ENCODE measurements at places on chromosomes 3 and 15.

DNA sequence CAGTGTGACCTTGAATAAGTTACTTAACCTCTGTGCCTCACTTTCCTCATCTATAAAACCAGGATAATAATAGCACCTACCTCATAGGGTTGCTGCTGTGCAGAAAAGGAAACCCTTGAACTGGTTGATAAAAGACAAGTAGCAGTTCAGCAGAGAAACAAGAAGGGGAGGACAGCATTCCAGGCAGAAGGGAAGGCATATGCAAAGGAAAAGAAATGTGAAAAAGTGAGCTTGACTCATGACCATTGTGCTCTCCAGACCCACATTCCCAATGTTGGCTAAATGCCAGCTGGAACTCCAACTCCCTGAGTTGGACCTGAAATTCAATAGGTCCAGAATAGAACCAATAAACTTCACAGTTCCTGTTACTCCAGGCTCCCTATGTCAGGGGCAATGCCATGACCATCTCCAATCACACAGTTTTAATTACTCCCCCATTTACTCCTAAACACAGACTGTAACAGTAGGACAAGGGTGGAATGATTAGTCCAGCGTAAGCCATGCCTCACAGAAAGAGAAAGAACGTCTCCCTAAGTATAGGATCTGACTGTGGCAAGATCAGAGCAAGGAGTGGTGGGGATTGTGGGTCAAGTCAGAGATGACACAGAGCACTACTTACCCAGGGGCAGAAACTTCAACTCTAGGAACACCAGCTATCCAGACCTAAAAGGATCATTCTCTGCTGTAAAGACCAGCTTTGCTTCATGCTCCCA is 26.9 kb downstream of the PRKAR2A start:
- no peak for DNase-seq

DNA sequence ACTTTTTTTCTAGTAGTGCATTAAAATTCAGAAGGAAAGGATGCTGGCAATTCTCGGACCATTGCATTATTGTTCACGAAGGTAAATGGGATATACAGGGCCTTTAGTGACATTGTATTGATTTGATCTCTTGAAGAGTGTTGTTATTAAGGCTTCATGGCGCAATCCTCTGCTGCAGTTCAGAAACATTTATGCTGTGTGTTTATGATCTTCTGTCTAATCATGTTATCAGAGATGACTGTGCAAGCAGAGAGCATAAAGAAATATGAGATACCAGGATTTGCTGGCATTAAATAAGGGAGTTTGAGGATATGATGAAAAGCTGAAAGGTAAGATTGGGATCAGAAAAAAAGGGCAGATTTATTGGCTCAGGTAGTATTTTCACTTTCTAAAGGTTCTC is 180.6 kb downstream of the EPHA6 start:
- DNase-seq: no peak

GRCh38 chr3:108804966-108805365 is 17.6 kb upstream of the TRAT1 start:
- DNase-seq: no peak

- DNase-seq: no peak
Observed at GRCh38 chr3:52026041-52026440, 30.3 kb downstream of the DUSP7 start.

- DNase-seq: no peak
Observed at GRCh38 chr3:194328053-194328657, 23.0 kb downstream of the CPN2 start.

DNA sequence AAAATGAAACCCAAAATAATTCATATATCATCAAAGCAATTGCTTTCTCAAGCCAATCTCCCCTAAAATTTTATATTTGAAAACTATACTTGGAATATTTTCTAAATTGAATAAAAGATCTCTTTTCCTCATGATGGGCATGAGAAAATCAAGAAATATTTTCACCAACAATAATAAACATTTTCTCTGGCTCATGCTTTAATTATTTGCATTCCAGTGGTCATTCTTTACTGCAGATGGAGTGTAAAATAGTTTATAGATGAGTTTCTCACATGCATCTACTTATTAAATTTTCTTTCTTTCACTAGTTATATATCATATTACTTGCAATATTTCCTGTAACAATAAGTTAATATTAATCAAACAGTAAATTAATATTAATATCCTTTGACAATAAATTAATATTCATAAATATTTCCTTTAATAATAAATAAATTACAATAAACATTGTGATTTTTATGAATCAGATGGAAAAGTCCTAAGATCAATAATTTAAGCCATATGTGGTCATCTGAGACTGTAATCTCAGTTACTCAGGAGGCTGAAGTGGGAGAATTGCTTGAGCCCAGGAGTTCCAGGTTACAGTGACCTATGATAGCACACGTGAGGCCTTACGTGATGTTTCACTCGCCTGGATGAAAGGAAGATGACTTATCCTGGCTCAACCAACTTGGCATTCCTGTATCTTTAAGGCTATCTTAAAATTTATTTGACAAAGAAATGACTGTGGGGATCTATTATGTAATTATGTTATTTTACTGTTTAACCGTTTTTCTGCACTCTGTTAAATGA is 958.8 kb downstream of the ZPLD1 start:
- no peak for DNase-seq

DNA sequence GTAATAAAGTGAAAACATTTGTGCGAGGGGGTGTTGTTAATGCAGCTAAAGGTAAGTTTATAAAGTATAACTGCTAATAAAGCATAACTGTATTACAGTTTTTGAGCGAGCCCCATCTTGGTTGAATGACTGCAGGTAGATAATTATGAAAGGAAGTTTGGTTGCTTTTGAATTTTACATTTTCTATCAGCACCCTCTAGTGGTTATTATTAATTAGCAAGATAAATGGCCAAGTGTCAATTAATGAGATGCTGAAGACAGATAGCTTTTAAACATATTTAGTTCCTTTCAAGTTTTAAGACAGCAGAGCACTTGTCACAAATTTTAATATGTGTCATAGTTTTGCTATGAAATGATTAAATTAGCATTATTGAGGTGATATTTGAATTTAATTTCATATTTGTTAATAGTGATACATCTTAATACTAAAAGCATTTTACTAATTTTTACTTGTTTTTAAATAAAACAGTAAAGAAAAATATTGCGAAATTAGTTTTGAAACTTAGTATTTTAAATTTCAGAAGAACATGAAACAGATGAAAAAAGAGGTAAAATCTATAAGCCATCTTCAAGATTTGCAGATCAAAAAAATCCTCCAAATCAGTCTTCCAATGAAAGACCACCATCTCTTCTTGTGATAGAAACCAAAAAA is 15.1 kb downstream of the U2SURP start:
- no peak for DNase-seq

GRCh38 chr3:194588741-194589140 is 44.5 kb downstream of the TMEM44 start:
- no peak for DNase-seq

GRCh38 chr3:12334786-12335185 is 45.9 kb downstream of the PPARG start:
- no peak for DNase-seq

- no peak for DNase-seq
Observed at GRCh38 chr3:126952261-126952982, 30.5 kb upstream of the PLXNA1 start.

- DNase-seq: no peak
Observed at GRCh38 chr3:32381922-32382321, 9.7 kb upstream of the CMTM7 start.

DNA sequence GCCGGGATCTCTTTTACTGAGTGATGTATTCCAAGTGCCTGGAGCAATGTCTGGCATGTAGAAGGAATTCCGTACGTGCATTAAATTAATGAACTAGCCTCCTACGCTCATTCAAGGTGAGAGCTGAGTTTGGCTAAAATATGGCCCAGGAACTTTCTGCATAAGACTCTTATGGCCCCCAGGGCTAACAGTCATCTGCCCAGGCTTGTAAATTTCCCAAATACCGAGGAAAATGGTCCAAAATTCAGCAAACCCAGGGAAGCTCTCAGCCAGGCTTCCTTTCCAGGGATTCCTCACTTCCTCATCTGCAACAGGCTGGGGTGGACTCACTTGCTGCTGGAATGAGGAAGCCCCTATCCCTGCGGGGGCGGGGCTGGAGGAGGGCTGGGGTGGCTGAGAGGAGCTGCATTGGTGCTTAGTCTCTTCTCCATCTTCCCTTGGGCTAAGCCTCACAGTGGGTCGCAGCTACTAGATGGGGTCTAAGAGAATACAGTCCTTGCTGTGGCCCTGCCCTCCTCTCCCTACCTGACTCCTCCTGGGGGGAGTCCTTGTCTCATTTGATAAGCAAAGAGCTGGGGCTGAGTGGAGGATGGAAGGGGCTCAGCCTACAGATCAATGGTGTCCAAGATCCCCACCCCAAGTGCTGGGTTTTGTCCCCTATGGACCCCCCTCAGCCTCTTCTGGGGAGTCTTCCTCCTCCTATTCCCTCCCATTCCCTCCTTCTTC is 28.5 kb upstream of the APOD start:
- no peak for DNase-seq

GRCh38 chr3:172466553-172467130 is 18.4 kb upstream of the GHSR start:
- DNase-seq: no peak

DNA sequence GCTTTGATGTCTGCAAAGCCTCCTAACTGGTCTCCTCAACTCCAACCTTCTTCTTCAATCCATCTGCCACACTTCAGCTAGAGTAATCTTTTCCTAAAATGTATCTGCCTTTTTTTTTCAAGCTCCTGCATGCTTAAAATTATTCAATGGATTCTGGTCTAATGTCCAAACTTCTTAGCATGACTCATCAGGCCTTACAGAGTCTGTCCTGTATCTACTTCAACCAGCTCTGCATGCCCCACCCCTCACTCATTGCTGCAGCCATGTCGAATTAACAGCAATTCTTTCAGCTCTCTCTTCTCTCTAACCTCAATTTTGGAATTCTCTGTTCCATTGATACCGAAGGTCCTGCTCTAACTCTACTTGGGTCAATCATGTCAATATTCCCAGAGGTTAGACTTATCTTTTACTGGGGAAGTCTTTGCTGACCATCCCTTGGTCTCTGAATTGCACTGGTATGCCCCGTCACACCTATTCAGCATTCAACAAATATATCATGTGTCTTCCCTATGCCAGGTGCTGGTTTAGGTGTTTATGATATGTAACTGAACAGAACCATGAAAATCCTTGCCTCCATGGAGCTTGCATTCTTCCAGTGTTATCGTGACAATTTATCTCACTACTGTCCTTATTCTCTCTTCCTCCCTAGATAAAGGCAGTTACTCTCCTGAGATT is 88.5 kb upstream of the NANOGP8 start:
- no peak for DNase-seq

GRCh38 chr3:168053115-168053514 is 42.6 kb downstream of the GOLIM4 start:
- DNase-seq: no peak

DNA sequence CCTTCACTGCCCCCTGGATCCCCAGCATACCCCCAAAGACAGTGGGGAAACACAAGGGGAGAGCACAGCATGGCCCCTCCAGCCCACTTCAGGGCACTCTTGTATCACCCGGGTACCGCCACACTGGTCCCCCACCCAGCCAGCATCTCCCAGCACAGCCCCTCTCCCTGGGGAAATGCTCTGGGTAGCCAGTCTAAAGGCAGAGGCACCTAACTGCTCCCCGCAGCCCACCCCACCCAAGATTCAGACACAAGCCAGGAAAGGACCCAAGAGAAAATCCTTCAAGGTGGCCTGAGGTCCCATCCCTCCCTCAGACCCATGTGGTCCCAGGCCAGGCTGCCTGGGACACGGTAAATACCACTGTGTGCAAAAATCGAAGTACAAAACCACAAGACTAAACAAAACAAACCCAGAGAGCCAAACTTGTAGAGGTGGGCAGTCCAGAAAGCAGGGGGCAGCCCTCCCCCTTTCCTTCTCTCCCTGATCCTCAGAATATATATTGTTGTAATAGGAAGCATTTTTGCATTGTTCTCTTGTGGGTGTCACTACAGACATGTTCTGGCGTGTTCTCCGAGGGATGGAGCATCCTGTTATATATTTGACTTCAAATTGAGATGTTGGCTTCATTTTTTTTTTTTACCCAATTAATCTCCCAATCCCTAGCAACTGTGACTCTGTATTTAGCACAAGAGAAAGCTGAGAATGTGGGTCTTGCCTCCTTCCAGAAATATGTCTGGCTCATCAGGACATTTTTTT is 51.7 kb downstream of the GRIP2 start:
- no peak for DNase-seq

GRCh38 chr3:184543843-184544512 is 17.6 kb upstream of the EPHB3 start:
- DNase-seq: peak; percentile 55

- DNase-seq: no peak
Observed at GRCh38 chr15:101489237-101489598, 289 bp downstream of the PCSK6 start.

DNA sequence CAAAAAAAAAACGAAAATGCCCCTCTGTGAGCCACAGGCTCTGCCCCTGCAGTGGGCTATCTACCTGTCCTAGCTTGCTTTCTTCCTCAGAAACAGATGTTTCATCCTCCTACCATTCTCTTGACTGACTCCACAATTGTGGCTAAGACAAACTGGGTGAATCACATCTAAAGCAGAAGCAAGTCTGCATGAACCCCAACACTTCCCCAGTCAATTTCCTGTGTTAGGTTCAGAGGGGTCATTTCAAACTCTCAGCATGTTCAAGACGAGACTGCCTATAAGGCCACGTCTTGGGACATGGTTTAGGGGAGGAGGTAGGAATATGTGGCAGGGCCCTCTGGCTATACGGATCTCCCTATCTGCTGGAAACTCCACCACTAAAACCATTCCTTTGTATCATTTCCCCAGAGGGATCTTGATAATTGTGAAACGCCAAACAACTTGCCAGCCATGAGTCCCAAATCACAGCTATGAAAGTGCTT is 28.6 kb upstream of the ANKDD1A start:
- no peak for DNase-seq

GRCh38 chr3:32956750-32957570 is 5.5 kb downstream of the CCR4 start:
- no peak for DNase-seq

- DNase-seq: no peak
Observed at GRCh38 chr3:24460974-24461373, 33.7 kb downstream of the THRB start.

- DNase-seq: no peak
Observed at GRCh38 chr15:70186152-70186551, 88.4 kb upstream of the TLE3 start.

- DNase-seq: no peak
Observed at GRCh38 chr3:172307141-172307560, 141.1 kb downstream of the GHSR start.

DNA sequence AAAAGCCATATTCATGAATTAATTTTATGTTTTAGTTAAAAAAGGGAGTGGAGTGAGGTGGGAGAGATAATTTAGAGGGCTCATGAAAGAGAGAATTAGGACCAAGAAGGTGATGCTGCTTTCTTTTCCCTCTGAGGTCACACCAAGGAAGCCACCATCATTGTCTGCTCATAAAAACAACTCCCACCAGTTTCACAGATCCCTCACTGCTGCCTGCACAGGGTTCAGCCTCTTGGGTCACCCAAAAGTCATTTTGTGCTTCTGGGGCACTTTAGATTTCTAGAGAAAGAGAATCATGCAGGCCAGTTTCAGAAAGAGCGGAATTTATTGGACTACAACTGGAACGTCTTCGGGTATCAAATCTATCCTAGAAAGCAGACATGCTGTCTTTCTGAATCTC is 241.4 kb upstream of the EOMES start:
- DNase-seq: no peak

- no peak for DNase-seq
Observed at GRCh38 chr3:72907731-72908620, 20.1 kb downstream of the GXYLT2 start.

All from stimulated activated CD8-positive, alpha-beta memory T cell treated with anti-CD3 and anti-CD28 coated beads, Interleukin-15, amount 100 ng/mL, for 1 hour (primary cell).